ENCODE measurements at places on chromosomes 6 and 20.

GRCh38 chr6:25834950-25835349 is 3.1 kb upstream of the SLC17A1 start:
- no peak for DNase-seq

DNA sequence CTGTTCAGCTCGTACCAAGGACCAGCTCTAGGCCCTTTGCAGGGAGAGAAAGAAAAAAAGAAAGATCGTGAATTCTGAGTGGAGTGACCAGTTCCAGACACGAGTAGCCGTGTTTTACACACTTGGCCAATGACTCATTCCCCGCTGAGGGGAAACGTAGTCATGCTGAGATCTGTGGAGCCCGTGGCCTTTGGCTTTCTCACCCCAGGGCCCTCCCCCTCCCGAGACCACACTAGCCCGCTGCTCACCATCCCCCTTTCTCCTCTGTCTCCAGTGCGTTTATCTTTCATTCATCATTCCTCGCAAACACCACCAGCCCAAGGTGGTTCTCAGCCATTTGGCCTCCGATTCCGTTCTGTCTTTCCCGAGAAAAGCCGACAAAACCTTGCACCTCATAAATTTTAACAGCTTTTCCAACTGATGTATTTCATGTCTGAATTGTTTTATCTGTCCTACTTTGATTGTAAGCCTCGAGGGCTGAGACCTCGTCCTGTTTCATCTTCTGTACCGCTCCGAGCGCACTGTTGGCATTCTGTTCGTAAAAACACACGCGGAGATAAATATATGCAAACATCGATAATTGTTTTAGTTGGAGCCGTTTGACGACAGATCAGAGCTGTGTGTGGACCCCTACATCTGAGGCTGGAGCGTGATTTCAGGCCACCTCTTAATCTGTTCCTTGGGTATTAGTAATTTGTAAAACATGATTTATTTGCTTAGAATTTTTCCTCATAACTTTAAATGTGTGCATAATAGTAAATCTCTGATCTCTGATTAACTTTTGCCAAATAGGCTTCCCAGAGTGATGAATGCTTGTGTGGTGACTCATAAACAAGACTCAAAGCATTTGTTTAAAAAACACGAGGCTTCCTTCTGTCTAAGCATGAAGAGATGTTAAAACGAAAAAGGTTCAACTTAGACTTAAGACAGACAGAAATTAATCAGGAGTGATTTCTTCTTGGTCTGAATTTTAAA is 336.6 kb downstream of the CDH4 start:
- no peak for DNase-seq

DNA sequence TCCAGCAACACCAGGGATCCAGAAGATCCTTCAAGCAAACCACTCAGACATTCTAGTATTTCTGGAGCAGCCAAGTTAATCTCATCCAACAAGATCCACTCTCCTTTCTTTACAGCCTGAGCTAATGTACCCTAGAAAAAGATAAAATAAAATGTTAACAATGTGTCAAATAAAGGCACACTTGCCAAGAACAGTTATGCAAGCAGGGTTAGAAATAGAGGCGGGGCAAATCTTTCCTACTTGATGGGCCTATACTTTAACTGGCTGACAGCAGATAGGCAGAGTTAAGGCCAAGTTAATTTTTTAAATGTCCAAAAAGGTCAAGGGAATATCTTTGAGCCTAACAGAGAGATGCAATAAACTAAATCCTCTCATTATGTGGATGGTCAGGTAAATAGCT is 60.8 kb downstream of the MDN1 start:
- no peak for DNase-seq

DNA sequence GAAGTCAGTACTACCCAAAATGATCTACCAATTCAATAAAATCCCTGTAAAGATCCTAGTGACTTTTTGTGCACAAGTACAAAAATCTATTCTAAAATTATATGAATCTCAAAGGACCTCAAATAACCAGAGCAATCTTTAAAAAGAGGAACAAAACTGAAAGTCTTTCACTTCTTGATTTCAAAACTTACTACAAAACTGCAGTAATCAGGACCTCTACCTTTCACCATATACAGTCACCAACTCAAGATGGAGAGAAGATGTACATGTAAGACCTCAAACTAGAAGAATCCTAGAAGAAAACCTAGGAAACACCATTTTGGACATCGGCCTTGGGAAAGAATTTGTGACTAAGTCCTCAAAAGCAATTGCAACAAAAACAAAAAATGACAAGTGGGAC is 109.5 kb upstream of the CD93 start:
- no peak for DNase-seq

- no peak for DNase-seq
Measured at GRCh38 chr20:47950124-47950912, 165.0 kb upstream of the SULF2 start.

- DNase-seq, result no peak
Measured at GRCh38 chr6:41560431-41561192, 14.4 kb downstream of the FOXP4 start.

GRCh38 chr6:73121421-73121993 is 103.8 kb downstream of the KHDC1L start:
- no peak for DNase-seq

- DNase-seq, result no peak
Measured at GRCh38 chr20:35334311-35335101, 42.3 kb upstream of the FAM83C start.

GRCh38 chr6:153149891-153150290 is 18.8 kb upstream of the RGS17 start:
- DNase-seq, result no peak

DNA sequence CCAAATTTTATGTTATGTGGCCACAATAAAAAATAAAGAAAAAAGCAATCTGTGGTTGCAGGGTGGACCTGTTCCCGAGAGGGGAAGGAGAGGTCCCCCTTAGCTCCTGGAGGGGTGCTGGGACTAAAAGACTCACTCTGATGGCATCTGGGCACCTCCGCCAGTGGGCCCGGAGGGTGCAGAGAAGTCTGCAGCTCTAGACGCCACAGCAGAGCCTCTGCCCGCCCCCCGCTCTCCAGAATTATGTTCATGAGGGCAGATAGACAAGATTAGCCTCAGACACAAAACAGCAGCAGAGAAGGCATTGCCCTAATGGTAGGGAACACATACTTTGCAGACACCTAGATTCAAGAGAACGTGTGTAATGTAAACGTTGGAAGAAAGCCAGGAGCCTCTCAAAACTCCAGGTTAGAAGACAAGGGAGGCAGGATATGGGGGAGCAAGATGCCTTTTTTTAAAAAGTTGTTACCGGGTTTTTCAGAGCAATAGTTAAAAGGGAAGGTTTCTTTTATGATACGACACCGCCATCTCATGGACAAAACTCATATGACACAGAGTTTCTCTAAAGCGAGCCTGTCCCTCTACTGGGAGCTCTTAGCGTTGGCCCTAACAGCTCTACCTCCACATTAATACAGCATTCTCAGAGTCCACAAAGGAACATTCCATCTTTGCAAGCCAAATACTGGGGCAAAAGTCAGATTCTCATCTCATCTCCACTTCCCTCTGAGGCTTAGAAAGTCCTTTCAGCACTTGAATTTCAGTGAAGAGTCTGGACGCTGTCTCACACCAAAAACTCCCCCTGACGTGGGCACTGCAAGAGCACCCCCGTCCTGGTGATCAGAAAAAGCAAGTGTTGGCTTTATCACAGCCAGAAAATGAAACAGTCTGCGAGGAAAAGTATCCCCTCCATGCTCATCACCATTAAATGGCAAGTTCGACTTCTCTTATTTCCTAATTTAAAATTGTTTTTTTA is 47.2 kb downstream of the FOXF2 start:
- peak; percentile 33 for DNase-seq

- no peak for DNase-seq
Measured at GRCh38 chr6:38034274-38034914, 214.9 kb downstream of the ZFAND3 start.

DNA sequence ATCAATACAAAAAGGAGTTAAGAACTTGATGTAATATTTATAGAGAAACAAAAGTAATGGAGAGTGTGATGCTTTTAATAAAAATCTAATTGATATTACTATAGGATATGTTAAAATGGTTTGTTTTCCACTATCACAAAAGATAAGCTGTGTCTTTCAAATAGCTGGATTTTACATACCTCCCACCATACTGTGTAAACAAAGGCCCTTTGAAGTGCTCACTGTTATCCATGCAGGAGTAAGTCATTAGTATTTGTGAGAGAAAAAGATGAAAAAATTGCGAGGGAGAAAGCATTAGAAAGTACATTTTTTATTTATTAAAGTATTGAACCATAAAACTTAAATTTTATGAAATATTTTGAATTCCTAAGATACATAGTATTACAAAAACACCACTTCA is 733.0 kb downstream of the GRIK2 start:
- DNase-seq, result no peak

DNA sequence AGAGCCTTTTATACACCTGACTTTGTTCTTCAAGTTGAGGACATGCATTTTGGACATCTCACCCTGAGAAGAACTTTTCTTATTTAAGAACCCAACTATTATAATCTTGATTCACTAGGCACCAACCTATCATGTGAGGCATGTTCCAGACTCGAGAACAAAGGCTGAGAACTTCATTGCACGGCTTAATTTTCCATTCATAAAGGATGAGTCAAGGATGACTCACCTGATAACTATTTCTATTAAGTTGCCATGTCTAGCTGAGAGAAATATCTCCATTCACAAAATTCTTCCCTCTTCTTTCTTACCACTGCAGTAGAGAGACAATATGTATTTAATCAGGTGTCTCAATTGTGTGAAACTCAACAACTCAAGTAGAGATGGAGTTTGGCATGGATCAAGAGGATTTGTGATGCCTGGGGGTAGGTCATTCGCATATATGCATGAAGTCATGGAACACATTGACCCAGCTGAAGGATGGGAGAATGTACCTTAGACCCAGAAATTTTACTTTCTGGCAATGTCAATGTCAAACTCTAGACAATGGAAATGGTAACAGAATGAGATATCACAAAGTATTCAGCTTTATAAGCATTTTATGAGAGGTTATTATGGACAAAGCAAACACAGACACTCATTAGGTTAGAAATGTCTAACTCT is 208.7 kb upstream of the PRND start:
- no peak for DNase-seq

- DNase-seq, result no peak
Measured at GRCh38 chr20:9306521-9306920, 207.9 kb upstream of the LAMP5 start.

GRCh38 chr20:12535316-12535715 is 473.5 kb upstream of the SPTLC3 start:
- peak; percentile 22 for DNase-seq

- DNase-seq, result no peak
Measured at GRCh38 chr20:60857708-60858107, 394.4 kb upstream of the CDH4 start.

- no peak for DNase-seq
Measured at GRCh38 chr6:19204445-19204844, 632.7 kb upstream of the ID4 start.

GRCh38 chr6:151452750-151453427 is 963 bp upstream of the RMND1 start:
- DNase-seq, result no peak

DNA sequence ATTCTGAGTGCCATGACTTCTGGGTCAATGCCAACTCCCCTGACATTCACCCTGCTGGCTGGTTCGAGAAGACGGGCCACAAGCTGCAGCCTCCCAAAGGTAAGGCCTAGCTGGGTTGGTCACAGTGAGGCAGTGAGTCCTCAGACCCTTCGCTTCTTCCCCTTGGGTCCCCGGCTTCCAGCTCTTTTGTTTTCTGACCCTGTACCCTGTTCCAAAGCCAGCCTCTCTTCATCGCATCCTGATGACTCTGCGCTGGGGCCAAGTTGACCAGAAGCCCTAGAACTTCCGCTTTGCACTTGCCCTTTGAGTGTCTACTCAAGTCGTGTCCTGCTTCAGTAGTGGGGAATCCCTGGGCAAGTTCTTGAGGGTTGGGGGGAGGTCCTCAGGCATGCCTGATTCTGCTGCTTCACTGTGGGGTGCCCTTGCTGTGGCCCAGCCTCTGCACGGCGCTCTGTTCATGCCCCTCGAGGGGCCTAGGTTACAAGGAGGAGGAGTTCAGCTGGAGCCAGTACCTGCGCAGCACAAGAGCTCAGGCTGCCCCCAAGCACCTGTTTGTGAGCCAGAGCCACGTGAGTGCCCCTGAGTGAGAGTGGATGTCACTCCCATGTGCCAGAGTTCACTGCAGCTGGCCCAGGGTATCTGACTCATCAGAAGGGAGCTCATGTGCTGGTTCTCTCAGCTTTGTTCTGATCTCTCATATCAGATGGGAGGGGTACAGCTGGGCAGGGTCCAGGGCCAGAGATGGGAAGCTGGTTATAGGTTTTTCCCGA is 23.0 kb downstream of the L3MBTL1 start:
- no peak for DNase-seq

DNA sequence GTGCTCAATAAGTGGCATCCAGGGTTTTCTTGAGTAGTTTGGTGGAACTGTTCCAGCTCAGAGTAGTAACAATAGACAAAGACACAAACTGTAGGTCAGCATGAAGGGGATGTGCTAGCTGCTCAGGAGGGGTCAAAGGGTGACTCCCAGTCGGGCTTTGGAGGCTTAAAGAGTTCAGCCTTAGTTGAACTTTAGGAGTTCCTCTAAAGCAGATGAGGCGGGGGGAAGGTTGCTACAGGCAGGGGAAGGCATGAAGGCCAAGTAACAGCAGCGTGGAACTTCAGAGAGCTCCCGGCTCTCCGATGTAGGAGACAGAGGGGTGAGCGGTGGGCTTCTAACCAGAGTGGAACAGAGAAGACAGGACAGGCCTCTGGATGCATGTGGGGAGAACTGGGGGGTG is 115.5 kb upstream of the CD93 start:
- DNase-seq, result no peak

GRCh38 chr6:146548898-146549374 is 5.3 kb downstream of the RAB32 start:
- DNase-seq, result no peak

DNA sequence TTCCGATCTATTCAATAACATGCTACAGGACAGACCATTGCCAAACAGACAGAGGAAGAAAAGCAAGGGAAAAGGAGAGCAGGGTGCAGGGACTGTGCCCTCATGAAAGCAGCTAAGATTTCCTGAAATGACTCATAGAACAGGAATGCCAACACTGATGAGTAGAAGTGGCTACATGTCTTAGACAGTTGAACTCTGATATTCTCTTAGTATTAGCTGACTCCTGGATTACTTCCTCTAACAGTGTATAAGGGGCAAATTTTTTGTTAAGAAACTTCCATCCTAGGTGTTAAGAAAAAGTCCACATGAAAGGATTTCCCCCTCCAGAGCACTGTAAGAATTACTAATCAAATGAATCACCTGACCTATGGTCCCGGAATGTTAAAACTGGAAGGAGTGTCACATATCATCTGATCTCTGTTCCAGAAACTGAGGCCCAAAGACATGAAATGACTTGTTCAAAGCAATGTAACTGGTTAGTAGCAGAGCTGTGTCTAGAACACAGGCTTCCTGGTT is 224.9 kb downstream of the IBTK start:
- DNase-seq, result no peak

Measured in NCI-H1436 (cell line).